ENCODE measurements at places on chromosomes 2 and 18.

GRCh38 chr2:45715601-45716379, 64.3 kb downstream of the PRKCE start:
- DNase-seq: no peak

- DNase-seq: no peak
Measured at GRCh38 chr2:74438248-74438647, 3.5 kb downstream of the RTKN start.

DNA sequence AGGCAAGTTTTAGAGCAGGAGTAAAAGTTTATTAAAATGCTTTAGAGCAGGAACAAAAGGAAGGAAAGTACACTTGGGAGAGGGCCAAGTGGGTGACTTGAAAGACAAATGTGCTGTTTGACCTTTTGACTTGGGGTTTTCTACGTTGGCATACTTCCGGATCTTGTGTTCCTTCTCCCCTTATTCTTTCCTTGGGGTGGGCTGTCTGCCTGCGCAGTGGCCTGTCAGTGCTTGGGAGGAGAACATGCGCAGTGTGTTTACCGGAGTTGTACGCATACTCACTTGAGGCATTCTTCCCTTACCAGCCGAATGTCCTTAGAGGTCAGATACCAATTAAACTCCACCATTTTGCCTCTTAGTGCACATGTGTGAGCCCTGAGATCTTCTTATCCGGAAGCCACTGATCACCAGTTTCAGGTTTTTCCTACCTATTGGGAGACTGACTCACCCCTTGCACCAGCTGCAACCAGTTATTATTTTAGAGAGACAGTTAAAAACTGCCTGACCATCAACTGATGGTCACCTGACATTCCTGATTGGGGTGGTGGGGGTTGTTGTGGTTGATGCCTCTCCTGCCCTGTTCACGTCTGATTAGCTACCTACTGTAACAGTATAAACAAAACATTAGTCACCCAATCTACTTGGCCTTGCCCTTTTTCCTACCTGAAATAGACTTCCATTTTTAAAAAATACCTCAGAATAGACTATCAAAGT, 67.5 kb downstream of the NYAP2 start:
- DNase-seq: no peak

DNA sequence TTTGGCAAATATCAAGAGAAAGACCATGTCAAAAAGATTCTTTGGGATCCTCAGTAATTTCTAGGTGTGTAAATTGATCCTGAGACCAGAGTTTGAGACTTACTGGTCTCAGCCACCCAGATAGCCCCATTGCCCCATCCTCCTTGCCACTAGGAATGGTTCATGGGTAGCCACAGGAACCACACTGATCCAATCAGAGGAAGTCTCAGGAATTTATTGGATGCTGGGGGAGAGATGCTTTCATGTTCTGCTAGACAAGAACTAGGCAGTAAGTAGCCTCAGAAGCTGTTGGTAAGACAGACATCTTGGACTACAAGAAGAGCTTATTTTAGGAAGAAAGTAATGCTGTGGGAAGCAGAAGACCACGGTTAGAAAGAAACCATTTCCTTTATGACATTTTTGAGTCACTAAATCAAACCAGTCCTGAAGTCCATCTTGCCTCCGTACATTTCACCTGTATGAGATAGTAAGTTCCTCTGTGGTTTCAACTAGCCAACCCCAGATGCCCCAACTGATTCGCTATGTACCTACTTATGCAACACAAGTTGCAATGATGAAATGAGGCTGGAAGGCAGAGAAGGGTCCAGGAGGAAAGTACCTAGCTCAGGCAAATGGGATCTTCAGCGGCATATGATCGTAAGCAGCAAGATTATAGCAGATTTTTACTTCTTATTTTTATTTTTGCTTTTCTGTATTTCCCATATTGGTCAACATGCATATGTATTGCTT, 3.6 kb upstream of the ST3GAL5 start:
- no peak for DNase-seq

DNA sequence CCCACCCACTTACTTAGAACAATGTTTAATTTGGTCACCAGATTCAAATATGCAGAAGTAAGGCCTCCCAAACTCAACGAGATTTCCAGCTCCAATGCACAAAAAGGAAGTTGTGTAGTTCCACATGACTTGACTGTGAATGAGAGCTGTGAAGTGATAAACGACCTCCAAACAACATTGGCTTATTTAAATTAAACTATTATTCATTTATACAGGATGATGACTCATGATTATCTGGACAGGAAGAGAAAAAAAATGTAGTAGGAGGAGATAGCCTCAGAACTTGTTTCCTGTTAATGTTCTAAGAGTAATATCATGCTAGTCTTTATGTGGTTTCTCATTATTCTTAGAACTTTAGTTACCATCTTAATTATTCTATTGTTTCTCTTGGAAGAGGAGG, 237.3 kb downstream of the C1D start:
- DNase-seq: no peak

DNA sequence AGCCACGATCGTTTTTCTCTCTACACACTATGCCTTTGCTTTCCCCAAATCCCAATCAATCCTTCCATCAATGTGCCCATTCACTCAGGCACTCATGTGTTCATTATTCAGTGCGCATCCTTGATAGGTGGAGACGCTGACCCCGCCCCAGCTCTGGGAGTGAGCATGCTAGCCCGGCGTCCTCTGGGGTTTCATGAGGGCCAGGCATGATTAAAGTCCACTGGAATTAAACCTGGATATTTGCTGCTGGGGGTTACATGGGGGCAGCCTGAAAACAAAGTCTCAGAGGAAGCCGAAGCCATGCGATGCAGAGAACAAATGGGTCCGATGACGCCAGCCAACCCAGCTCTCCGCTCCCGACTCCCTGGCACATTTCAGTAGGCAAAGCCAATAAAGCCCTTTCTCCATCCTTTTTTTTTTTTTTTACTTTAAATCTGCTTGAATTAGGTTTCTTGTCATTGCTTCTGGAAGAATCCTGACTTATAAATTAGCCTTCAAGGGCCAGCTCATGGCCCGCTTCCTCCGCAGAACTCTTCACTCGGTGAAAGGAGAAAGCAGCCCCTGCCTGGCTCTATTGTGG, 316.4 kb upstream of the ID2 start:
- no peak for DNase-seq

- DNase-seq: no peak
Measured at GRCh38 chr2:176380341-176380740, 111.1 kb downstream of the MTX2 start.
